ENCODE measurements at places on chromosomes 3 and 15.

- no peak for DNase-seq
Observed at GRCh38 chr3:144760831-144761230, 789.2 kb downstream of the DIPK2A start.

DNA sequence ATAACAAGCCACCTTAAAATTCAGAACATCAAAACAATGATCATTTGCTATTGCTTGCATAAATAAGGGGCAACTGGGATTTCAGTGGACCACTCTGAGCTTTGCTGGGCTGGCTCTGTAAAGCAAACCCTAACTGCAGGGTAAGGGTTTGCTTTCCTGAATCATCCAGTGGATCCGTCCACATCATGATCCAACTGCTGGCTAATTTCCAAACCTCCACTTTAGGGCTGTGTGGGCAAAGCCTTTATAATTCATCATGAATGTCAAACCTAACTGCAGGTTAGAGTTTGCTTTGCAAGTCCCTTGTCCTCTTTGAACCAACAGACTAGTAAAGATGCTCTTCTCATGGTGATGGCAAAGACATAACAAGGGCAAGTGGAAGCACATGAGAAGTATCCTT is 76.1 kb downstream of the SYNPR start:
- no peak for DNase-seq

DNA sequence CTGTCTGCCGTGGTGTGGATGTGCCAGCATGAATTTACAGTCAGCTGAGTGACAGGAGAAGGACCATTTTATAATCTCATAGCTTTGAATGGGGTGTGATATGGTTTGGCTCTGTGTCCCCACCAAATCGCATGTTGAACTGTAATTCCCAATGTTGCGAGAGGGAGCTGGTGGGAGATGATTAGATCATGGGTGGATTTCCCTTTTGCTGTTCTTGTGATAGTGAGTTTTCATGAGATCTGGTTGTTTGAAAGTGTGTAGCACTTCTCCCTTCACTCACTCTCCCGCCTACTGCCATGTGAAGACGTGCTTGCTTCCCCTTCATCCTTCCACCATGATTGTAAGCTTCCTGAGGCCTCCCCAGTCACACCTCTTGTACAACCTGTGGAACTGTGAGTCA is 111.9 kb upstream of the CHD2 start:
- DNase-seq: no peak

DNA sequence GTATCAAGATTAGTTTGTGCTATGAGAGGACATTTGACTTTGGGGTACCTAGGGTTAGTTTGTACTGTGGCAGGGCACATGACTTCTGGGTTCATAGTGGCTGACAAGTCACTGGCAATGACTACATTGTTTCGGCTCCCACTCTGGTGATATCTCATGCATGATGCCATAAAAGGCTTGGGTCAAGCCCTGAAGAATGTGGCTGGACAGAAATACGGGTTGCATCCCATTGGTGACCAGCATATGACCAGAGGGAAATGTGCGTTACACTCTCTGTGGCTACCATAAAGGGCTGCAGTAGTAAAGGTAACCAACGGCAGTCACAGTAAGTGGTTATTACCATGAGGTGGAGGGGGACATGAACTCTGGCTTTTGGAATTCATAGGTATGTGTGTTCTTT is 18.4 kb downstream of the THOC7 start:
- DNase-seq: no peak

GRCh38 chr15:71096676-71097075 is 18.6 kb upstream of the THSD4 start:
- DNase-seq: no peak

- DNase-seq: no peak
Observed at GRCh38 chr3:61595288-61595687, 33.9 kb downstream of the PTPRG start.

DNA sequence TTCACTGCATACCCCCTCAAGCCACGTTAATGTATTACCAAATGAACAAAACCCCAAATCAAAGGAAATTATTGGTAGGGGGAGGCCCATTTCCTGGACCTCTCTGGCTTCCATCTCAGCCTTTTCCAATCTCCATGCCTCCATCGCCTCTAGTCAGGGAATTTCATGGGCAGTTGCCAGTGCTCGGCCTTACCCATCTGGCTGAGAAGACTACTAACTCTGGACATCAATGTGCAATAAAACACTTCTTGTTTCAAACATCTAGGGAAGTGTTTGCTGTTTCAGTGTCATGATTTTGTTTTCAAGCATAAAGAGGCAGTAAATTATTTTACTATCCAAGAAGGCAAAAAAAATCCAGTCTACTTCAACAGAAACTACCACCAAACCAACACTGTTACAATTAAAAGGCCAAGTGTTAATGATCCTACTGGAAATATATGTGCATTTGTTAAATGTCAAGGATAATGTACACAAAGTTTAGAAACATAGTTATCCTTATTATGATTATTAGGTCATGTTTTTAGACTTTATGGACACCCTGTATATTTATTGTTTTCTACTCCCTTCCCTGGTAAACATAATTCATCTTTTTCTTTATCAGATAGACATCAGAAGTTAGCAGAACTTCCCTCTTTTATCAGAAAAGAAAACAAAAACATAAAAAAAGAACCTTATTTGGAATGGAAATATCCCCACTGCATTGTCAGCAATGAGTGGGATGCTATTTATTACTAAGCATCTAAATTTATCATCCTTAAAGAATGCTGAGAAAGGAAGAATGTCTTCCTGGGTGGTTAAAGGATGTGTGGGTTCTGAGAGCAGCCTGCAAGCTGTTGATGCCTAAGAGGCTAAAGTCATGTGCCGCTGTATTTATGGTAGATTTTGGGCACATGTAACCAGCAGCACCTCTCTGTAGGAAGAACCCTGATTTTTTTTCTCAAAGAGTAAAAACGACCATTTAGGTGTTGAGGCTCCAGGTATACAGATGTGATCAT is 15.2 kb downstream of the LDHAL6B start:
- DNase-seq: no peak

DNA sequence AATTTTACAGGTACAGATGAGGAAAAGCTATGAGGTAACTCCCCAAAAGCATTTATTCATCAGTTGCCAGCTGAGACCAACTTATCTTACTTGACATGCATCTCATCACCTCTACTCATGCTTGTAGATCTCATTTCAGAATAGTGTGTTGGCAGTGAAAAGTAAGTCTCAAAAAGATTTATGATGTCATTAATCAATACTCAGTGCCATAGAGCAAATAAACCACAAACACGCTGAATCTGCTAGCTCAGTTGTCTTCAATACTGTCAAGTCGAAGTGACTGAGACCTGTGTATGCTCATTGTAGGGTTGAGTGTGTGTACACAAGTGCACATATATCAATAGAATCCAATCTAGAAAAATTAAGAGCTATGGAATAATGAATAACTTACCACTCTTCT is 413.5 kb downstream of the CNTN3 start:
- no peak for DNase-seq

DNA sequence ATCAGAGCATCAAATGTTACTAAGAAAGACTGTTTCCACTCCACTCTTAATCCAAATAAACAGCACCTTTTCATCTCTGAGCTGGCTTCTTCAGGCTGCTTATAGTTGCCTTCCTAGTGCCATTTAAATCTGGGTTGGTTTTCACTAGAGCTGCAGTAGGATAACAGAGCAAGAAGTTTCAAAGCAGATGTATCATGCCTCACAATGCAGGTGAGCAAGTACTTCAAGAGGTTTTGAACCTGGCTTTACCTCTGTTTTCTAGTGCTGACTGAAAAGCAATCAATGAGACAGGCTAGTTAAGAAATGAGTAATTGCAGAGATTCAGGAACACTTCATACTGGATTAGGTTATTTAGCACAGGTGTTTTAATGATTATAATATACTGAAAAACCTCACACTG is 147.7 kb upstream of the SATB1 start:
- DNase-seq: no peak

DNA sequence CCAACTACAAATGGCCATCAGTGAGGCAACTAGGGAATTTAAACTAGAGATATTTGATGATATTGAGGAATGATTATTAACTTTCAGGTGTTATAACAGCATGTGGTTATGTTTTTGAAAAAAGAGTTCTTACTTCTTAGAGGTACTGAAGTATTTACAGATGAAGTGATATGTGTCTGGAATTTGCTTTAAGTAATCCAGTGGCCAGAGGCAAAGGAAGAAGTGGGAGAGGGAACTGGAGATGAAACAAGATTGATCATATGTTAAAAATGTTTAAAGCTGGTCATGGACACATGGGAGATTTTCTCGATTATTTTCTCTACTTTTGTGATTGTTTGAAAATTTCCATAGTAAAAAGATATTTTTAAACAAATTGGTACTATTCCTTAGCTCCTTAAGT is 53.3 kb upstream of the SLCO2A1 start:
- DNase-seq: no peak

- no peak for DNase-seq
Observed at GRCh38 chr3:157145606-157146322, 14.2 kb downstream of the CCNL1 start.

DNA sequence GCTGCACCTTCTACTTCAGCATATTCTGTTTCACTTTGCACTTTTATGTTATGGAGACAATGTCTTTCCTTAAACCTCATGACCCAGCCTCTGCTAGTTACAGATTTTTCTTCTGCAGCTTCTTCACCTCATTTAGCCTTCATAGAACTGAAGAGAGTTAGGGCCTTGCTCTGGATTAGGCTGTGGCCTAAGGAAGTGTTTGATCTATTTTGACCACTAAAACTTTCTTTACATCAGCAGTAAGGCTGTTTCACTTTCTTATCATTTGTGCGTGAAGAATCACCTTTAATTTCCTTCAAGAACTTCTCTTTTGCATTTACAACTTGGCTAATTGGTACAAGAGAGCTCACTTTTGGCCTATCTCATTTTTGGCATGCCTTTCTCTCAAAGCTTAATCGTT is 40.9 kb downstream of the PHLDB2 start:
- DNase-seq: no peak

- DNase-seq: no peak
Observed at GRCh38 chr3:164791263-164791662, 287.0 kb downstream of the SI start.

DNA sequence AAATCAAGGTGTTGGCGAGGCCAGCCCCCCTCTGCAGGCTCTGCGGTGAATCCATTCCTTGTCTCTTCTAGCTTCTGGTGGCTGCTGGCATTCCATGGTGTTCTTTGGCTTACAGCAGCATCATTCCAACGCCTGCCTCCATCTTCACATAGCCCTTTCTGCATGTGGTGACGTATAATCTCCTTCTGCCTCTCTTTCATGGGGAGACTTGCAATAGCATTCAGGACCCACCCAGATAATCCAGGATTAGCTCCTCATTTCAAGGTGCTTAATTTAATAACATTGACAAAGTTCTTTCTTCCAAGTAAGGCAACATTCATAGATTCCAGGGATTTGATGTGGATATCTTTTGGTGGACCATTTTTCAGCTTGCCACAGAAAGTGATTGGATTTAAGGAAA is 35.8 kb downstream of the ISG20 start:
- DNase-seq: no peak

- DNase-seq: no peak
Observed at GRCh38 chr3:86787091-86787490, 203.9 kb downstream of the VGLL3 start.

GRCh38 chr3:51798411-51798963 is 19.4 kb upstream of the IQCF6 start:
- DNase-seq: no peak

GRCh38 chr3:64462203-64462602 is 225.6 kb downstream of the ADAMTS9 start:
- no peak for DNase-seq

DNA sequence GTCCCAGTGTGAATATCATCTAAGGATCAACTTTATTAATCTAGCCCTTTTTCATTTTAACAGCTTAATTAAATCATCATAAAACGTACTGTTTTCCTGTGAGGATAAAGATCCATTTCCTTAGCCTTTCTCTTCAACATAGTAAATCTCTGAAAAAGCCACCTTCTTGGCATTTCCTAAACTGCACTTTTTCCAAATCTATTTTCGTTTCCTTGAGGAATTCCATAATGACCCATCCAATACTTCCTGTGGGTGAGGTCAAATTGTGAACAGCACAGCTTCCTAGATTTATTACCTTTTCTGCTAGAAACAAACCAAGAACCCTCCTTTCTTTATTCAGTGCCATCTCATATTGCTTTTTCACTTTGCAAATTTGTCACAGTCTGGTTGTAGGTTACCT is 129.4 kb upstream of the CNTN4 start:
- DNase-seq: no peak

GRCh38 chr15:43390723-43391122 is 19.8 kb downstream of the TUBGCP4 start:
- DNase-seq: no peak

- DNase-seq: no peak
Observed at GRCh38 chr3:40717471-40717870, 192.7 kb downstream of the ZNF621 start.

DNA sequence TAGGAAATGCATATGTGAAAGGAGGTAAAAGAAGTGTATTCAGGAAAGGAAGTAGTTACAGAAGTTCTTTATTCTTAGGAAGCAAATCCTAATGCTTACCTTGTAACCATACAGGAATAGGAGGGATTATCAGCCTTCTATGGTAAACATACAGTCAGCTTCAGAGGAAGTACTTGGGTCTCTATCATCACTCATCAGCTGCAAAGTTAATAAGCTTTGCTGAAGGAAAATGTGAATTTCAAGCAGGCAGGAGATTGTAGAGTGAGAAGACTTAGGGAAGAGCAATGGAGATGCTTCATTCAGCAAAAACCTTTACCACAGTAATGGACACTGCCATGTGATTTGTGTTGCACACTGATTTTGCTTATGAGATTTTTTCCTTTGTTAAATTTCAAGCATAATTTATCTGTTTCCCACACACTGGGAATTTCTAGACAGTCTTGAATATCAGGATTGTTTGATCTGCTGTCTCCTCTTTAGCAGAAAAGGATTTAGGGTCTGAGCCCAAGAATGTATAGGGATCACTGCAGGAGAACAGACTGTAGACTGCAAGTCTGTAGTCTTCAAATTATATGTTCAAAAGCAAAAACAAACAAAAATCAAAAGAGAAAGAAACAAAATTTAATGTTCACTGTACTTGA is 150.8 kb downstream of the ZNF609 start:
- no peak for DNase-seq

DNA sequence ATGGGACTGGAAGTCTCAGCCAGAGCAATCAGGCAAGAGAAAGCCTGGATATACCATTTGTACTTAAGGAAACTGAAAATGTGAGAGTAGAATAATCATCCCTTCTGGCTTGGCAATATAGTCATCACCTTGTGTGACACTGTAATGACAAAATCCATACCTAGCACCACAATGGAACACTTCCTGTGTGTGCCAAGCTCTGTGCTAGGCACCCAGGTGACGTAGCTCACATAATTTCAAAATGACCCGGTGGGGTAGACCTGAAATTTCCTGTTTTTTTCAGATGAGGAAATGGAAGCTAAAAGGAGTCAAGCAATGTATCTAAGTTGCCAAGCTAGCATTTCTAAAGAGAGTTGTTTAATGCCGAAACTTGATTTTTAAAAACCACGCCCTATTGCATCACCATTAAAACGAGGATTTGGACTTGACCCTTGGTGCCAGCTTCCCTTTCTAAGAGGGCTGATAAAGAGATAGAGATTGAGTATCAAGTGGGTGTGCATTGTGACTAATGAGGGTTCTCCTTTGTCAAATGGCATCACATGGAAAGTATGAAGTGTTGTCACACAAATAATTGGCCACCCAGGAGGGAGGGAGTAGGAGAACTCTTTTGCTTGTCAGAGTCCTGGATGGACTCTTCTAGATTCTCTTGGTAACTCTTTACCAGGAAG is 141.3 kb upstream of the PDZRN3 start:
- no peak for DNase-seq

Data from activated CD4-positive, alpha-beta T cell treated with anti-CD3 and anti-CD28 coated beads, Interleukin-2, amount 50 U/mL, for 4 hours (primary cell).